HCT116 (cell line): ENCODE measurements at places on chromosomes 6 and 20.

GRCh38 chr6:75096966-75097365 is 108.9 kb downstream of the COL12A1 start:
- no peak for DNase-seq

DNA sequence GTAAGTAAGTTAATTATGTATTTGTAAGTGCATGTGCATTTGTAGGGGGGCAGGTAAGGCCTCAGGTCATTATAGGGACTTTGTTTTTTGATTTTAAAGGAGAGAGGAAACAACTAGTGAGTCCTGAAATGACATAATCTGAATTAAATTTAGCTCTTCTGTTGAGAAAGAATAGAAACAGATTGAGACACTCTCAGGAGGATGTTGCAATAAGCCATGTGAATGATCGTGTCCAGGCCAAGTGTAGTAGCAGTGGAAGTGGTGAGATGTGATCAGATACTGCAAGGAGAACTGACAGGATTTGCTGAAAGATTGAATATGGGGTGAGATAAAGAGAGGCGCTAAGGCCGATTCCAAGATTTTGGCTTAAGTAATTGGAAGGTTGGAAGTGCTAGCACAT is 2.6 kb upstream of the CENPW start:
- DNase-seq = no peak

DNA sequence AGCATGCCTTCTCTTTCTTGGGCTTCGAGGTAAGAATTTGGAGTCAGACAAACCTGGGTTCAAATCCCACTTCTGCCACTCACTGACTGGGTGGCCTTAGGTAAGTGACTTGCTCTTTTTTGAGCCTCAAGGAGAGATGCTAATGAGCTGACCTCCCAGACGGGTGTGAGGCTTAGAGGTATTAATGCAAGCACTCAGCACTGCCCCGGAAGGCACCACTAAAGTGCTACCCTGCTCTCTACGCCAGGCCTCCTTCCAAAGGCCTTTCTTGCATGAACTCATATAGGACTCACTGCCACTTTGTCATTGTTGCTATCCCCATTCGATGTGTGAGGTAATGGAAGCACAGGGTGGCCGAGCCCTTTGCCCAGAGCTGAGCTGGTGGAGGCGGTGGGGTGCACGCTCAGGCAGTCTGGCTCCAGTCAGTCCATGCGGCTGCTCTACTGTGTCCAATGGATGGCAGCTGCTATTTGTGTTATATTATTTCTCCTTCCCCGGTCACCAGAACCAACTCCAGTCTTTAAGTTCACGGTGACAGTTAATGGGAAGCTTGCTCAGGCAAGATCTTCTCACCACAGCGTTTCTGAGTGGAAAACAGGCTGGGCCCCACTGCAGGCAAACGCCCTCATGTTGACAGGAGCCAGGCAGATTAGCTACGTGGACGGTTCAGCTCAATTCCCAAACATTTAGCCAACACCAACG is 55.2 kb upstream of the MLN start:
- no peak for DNase-seq

DNA sequence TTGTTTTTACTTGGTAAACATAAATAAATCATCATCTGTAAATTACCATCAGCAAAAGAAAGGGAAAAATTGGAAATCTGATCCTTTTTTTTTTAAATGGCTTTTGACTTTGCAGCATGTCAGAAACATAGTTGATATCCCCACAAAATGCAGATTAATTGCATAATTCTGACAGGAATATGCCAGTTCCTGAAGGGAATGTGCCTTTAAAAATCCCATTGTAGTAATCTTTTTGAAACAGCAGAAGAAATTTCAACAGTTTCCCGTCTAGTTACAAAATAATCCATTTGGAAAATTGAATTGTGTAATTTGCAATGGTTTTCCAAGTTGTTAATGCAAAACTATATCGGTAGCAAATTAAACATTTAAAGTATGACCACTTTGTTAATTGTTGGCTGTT is 95.2 kb downstream of the DOK5 start:
- no peak for DNase-seq

DNA sequence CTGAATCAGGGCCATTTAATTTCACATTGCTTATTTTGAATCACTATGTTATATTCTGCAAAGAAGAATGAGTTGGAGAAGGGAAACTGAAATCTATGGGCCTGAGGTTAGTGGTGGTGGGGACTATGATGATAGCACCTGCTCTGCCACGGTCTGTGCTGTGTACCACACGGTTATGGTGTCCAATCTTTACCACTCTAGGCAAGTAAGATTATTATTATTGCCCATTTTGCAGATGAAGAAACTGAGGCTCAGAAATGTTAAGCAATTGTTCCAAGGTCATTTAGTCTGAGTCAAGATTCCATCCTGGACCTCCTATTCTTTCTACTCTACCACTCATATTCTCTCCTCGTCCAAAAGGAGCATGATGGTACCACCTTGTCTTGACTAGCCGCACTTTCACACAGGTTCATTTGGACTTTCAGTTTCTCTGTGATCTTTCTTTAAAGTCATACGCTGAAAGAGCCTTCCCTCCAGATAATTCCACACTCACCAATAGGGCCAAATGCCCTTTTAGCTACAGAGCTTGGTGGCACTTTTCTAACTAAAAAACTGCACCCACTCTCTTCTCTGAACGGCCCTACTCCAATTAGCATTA is 56.2 kb downstream of the GFOD1 start:
- DNase-seq = no peak

DNA sequence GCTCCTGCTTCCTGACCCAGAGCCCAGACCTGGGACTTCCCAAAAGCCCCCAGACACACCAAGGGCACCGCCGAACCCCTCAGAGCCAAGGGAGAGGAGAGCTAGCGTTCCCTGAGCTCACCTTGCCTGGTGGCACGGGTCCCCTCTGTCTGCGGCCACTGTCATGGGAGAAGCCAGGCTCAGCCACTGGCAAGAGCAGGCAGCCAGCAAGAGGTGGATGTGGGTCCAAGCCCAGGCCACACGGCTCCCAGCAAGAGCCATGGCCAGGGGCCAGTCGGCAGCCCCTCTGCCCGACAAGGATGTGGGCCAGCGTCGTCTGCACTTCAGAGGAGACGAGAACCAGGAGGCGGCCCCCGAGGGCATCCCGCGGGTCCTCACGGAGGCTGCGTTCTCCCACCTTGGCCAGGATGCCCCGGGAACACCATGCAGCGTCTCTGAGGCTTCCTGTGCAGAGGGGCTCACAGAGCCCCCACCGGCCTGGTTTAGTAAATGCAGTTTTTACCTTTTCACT is 2.2 kb upstream of the PPDPF start:
- no peak for DNase-seq
